Effector CD8-positive, alpha-beta T cell (primary cell): ENCODE measurements at places on chromosomes 6 and 20.

DNA sequence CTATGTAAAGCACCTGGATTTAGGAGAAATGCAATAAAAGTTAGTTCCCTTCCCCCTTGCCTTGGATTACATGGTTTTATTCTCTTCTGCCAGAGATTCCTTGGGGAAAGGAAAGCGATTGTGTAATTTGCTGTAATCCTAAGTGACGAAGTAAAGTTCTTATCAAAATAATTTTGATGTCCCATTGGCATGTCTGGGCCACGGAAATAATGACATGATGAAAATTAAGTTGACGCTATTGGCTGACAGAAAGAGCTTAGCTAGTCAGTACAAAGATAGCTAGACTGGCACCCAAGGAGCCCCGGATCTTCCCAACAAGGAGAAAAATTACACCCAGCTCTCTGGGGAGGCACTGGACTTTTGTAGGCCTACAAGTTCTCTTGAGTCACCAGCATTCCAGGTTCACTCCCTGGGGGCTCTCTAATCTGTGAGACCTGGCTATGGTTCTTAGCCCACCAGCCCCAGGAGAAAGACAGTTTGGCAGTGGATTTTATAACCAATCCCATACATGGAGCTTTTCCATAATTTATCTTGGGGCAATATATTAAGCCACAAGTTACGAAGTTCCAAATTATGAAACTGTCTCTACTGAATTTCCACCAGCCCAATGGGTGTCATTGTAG is 59.9 kb downstream of the FOXA2 start:
- DNase-seq, result no peak

- no peak for DNase-seq
Observed at GRCh38 chr6:2732503-2733089, 18.1 kb downstream of the MYLK4 start.

DNA sequence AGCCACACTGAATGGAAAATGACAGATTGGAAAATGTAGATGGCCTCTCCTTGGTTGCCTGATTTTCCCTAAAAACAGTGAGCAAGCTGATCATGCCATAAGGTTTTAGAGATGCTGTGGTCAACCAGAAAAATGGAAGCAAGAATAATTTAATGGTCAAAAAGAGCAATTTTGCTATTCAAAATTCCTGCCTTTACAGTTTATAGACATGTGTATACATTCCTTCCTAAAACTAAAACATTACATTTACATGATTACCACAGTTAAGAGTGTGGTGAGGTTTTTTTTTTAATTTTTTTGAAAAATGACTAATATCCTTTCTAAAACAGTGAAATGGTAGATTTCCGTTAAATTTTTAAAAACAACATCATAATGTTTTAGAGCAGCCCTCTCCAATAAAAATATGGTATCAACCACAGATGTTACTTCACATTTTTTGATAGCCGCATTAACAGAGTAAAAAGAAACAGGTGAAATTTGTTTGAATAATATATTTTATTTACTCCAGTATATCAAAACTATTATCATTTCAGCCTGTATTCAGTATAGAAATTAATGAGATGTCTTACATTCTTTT is 407.0 kb upstream of the SOX4 start:
- DNase-seq, result no peak

DNA sequence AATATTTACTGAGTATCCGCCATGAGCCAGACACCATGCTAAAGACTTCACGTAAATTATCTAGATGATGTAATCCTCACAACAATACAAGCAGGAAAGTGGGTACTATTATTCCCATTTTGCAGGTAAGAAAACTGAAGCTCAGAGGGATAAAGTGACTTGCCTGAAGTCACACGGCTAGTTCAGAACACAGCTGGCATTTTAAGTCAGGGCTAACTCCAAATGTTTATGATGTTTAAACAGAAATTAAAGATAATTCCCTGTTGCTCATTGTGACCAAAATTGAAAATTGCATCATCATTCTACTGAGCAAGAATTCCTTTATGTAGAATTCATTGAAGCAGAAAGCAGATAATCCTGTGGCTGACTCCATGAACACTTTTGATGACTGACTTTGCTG is 71.3 kb upstream of the STXBP5 start:
- no peak for DNase-seq

GRCh38 chr6:32982084-32982701 is 13.8 kb downstream of the BRD2 start:
- no peak for DNase-seq

DNA sequence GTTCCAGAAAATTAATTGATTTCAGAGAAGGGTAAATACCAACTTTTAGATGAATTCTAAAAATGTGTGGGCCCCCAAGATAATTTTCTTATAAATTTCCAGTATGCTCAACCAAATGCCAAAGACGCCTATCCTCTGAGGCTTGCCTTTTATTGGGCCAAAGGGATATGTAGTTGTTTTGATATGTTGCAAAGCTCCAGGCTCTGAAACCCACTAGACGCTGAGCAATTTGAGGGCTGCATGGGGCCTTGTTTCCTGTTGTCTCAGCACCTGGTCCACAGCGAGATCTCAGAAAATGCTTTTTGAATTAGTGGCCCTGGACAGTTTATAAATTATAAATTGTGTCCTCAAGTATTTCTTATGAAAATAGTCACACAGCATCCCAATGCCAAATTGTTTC is 397.2 kb downstream of the SAMD5 start:
- DNase-seq, result no peak

GRCh38 chr20:3818155-3819151 is 1.9 kb upstream of the AP5S1 start:
- no peak for DNase-seq
